Body of pancreas (tissue), 4 donors: ENCODE measurements at places on chromosomes 6 and 20.

- DNase-seq: no peak
- H3K27ac ChIP-seq: no peak overlapping the region
- H3K36me3 ChIP-seq: no peaks in the 10 kb centered on the region
- H3K4me3 ChIP-seq: no peak overlapping the region
- no peaks in the 10 kb centered on the region for H3K27me3 ChIP-seq
- H3K4me1 ChIP-seq: no peaks in the 10 kb centered on the region
Observed at GRCh38 chr20:8473459-8473858, 341.4 kb downstream of the PLCB1 start.

- H3K4me3 ChIP-seq: no peak overlapping the region
- no peaks in the 10 kb centered on the region for H3K27me3 ChIP-seq
- DNase-seq: no peak
- no peak overlapping the region for H3K27ac ChIP-seq
- H3K4me1 ChIP-seq: peaks cover 9% of the 10 kb centered on the region
Observed at GRCh38 chr20:62719250-62719935, 10.8 kb downstream of the NTSR1 start.

GRCh38 chr6:25138233-25138933 is 140.8 kb upstream of the CARMIL1 start:
- H3K36me3 ChIP-seq: no peaks in the 10 kb centered on the region
- no peaks in the 10 kb centered on the region for H3K4me1 ChIP-seq
- peak overlapping the region; percentile 57 for H3K27ac ChIP-seq
- peak overlapping the region; percentile 33 for H3K4me3 ChIP-seq
- no peak for DNase-seq
- no peaks in the 10 kb centered on the region for H3K27me3 ChIP-seq

GRCh38 chr6:43873806-43874714 is 104.0 kb downstream of the VEGFA start:
- H3K36me3 ChIP-seq: no peaks in the 10 kb centered on the region
- H3K4me3 ChIP-seq: no peak overlapping the region
- H3K27me3 ChIP-seq: no peaks in the 10 kb centered on the region
- H3K4me1 ChIP-seq: peaks cover 27% of the 10 kb centered on the region
- peak overlapping the region; percentile 37 for H3K27ac ChIP-seq
- DNase-seq: peak; percentile 81

- no peak overlapping the region for H3K27ac ChIP-seq
- no peaks in the 10 kb centered on the region for H3K36me3 ChIP-seq
- no peaks in the 10 kb centered on the region for H3K27me3 ChIP-seq
- DNase-seq: no peak
- no peak overlapping the region for H3K4me3 ChIP-seq
Observed at GRCh38 chr6:25103603-25104002, 167.8 kb upstream of the RIPOR2 start.

DNA sequence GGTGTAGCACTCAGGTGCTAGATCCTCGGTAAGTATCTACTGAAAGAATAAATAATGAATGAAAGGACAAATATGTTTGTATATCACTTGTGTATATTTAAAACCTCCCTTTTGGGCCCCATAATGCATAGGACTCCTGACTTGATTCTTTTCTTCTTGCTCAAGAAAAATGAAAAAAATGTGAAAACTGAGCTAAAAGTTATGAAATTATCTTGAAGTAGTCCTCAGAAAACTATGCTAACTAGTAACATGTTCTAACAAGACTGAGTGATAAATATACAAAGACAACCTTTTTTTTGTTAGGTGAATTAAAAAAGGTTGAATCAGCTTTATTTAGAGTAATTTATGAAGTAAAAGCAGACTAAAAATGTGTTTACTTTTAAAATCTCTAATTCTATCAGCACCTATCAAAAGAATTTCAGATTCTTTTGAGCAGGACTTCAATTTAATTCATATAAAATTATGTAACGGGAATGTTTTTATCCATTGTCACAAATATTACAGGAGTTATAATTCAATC is 247.8 kb upstream of the JAG1 start:
- H3K4me3 ChIP-seq: no peak overlapping the region
- DNase-seq: no peak
- H3K27ac ChIP-seq: no peak overlapping the region
- H3K4me1 ChIP-seq: peaks cover 7% of the 10 kb centered on the region
- no peaks in the 10 kb centered on the region for H3K36me3 ChIP-seq
- no peaks in the 10 kb centered on the region for H3K27me3 ChIP-seq

DNA sequence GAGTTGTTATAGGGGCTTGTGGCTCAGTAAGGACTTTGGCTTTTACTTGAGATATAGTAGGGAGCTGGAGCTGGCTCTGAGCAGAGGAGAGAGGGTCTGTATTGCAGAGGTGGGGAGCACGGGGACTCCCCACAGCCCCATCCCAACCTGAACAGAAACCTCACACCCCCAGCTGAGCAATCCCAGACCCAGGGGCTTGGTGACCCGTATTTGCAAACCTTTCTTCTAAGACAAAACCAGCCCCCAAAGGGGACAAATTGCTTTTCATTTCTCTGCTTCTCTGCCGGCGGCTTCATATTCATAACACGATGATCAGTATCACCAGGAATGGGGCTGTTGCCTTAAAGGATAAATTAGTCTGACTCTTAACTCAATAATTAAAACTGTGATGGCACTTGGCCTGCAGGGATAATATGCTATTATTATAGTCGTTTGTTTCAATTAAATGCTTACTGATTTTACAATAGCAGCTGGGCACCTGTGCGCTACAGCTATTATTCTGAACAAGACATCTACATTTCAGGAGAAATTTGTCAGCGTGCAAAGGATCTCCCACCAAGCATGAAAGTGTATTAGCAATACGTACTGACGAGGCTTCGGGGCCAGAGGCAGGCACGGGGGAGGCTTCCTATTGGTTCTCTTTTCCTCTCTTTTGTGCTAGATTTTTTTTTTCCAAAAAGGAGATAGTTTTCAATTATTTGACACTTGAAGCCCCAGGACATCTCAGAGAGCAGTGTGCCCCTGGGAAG is 118.1 kb downstream of the TOX2 start:
- no peaks in the 10 kb centered on the region for H3K4me1 ChIP-seq
- H3K27me3 ChIP-seq: no peaks in the 10 kb centered on the region
- H3K36me3 ChIP-seq: no peaks in the 10 kb centered on the region
- no peak overlapping the region for H3K4me3 ChIP-seq

DNA sequence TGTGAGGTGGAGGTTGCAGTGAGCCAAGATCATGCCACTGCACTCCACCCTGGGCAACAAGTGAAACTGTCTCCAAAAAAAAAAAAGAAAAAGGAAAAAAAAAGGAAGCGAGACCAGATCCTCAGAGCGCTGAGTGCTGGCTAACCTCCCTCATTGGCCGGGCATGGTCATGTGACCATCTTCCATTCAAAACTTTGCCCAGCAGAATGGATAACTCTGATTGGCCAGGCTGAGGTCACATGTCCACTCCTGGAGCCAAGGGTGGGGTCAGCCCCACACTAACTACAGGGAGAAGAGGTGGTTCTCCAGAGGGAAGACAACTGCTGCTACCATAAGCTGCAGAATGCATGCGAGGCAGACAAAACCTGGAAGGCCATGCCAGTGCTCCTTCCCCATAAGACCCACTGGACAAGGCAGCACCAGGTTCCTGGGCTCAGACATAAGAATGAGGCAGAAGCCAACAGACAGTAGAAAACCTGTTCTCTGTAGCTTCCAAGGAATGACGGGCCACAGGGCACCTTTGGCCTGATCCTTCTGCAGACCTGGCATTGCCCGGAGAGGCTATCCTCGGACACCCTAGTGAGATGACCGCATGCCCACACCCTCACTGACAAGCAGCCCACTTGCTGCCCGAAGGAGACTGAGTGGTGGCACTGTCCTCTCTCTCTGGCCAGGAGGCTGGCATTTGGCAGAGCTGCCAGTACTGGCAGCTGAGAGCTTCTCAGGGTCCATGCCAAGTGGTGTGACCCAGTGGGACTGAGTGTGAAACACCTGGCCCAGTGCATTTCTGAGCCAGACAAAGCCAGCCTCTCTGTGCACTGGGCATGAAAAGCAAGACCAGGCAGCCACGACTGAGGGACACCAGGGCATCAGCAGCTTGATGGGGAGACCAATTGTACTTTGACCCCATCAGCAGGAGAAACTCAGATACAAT is 311.9 kb upstream of the SULF2 start:
- no peaks in the 10 kb centered on the region for H3K36me3 ChIP-seq
- no peaks in the 10 kb centered on the region for H3K27me3 ChIP-seq
- H3K4me1 ChIP-seq: peaks cover 15% of the 10 kb centered on the region
- H3K27ac ChIP-seq: peak overlapping the region; percentile 58
- no peak overlapping the region for H3K4me3 ChIP-seq
- DNase-seq: peak; percentile 71

- H3K4me1 ChIP-seq: peaks cover 18% of the 10 kb centered on the region
- no peak for DNase-seq
- H3K4me3 ChIP-seq: no peak overlapping the region
- H3K27ac ChIP-seq: no peak overlapping the region
- H3K27me3 ChIP-seq: no peaks in the 10 kb centered on the region
Observed at GRCh38 chr20:20685635-20686034, 26.8 kb downstream of the RALGAPA2 start.

- H3K4me3 ChIP-seq: no peak overlapping the region
- no peaks in the 10 kb centered on the region for H3K27me3 ChIP-seq
- H3K36me3 ChIP-seq: no peaks in the 10 kb centered on the region
- DNase-seq: no peak
- no peaks in the 10 kb centered on the region for H3K4me1 ChIP-seq
- H3K27ac ChIP-seq: no peak overlapping the region
Observed at GRCh38 chr20:2833761-2834160, 6.7 kb downstream of the PCED1A start.

DNA sequence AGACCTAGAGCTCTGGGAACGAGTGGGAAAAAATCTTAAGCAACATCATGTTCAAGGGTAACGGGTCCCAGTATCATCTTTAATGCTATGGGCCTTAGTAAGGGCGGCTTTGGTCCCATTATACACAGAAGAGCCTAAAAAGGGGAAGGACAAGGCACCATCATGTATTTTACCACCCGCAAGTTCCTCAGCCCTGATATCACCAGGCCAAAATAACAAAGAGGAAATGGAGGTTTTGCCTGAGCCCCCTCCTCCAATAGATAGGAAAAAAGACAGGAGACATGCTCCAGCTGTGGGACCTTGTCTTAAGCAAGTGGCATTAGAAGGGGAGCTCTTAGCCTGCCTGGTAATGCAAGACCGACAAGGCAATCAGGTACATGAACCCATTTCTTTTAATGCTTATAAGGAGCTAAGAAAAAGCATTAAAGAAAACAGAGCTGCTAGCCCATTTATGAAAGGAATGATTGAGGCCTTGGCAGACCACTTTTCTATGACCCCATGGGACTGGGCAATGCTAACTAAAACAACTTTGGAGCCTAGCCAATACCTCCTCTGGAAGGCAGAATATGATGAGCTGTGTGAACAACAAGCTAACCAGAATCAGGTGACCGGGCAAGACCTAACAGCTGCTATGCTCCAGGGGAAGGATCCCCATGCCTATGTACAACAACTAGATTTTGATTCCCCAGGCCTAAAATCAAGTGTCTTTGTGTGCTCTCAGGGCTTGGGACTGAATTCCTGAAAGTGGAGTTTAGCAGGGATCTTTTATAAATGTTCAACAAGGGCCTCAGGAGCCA is 23.2 kb downstream of the HLA-DPA1 start:
- no peak overlapping the region for H3K27ac ChIP-seq
- H3K4me3 ChIP-seq: no peak overlapping the region
- no peaks in the 10 kb centered on the region for H3K27me3 ChIP-seq
- no peaks in the 10 kb centered on the region for H3K36me3 ChIP-seq

GRCh38 chr6:134378426-134378825 is 60.5 kb upstream of the SGK1 start:
- H3K27me3 ChIP-seq: no peaks in the 10 kb centered on the region
- no peak overlapping the region for H3K4me3 ChIP-seq
- H3K36me3 ChIP-seq: no peaks in the 10 kb centered on the region
- no peak overlapping the region for H3K27ac ChIP-seq
- peaks cover 28% of the 10 kb centered on the region for H3K4me1 ChIP-seq

- no peak overlapping the region for H3K27ac ChIP-seq
- no peak overlapping the region for H3K4me3 ChIP-seq
- no peaks in the 10 kb centered on the region for H3K27me3 ChIP-seq
- DNase-seq: no peak
Observed at GRCh38 chr6:138785079-138785478, 10.8 kb upstream of the ECT2L start.

GRCh38 chr6:119676230-119676629 is 326.7 kb upstream of the MAN1A1 start:
- no peak overlapping the region for H3K27ac ChIP-seq
- DNase-seq: no peak
- H3K36me3 ChIP-seq: no peaks in the 10 kb centered on the region
- H3K27me3 ChIP-seq: no peaks in the 10 kb centered on the region
- H3K4me1 ChIP-seq: no peaks in the 10 kb centered on the region

DNA sequence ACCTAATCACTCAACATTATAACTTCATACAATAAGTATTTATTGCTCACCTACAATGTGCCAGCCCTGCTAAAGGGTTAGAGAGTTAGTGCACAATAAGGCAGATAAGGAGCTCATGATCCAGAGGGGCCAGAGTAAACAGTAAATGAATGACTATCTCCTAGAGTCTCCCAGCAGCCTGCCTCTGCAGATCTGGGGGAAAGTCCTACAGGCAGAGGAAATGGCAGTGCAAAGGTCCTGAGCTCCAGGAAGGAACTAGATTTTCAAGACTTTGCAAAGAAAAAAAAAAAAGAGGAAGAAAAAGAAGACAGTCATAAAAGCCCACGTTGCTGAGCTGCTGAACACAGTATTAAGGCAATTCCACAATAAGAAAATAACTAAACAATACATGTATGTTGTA is 160.1 kb downstream of the SIM1 start:
- H3K4me3 ChIP-seq: no peak overlapping the region
- no peaks in the 10 kb centered on the region for H3K36me3 ChIP-seq
- DNase-seq: no peak
- no peaks in the 10 kb centered on the region for H3K27me3 ChIP-seq
- H3K27ac ChIP-seq: no peak overlapping the region

DNA sequence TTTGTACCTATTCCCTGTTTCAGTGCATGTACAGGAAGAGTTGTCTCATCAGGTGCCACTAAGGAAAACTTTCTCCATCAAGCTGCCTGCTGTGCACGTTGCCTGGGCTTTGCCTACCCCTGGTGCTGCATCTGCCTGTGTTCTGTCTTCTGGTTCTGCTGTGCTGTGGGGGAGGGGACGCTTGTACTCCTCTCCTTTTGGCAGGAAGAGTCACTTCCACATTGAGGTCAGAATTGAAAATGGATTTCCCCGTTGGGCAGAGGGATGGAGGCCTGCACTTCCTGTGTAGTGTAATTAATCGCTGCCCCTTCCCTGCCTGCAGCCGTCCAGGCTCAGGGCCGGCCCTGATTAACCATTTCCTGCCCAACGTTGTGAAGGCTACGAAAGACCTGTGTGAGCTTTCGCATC is 153.3 kb downstream of the SCML4 start:
- no peak overlapping the region for H3K27ac ChIP-seq
- H3K4me3 ChIP-seq: no peak overlapping the region
- peak; percentile 52 for DNase-seq
- no peaks in the 10 kb centered on the region for H3K27me3 ChIP-seq

DNA sequence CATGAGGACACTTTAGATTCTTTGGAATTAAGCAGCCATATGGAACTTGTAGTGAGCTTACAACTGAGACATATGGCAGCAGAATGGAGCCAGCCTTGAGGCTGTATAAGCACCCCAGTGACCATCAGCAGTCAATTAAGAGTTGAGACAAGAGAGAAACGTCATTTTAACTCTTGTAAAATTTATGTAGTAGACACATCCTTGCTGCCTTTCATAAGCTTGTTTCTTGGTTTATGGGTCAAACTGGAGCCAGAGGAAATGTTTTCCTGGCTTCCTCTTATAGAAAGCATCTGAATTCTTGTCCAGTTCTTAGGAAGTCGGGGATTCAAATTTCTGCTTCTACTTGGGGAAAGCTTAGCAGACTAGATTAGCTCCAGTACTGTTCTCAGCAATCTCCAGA is 745.1 kb upstream of the MARCKS start:
- no peak overlapping the region for H3K27ac ChIP-seq
- no peaks in the 10 kb centered on the region for H3K4me1 ChIP-seq
- no peaks in the 10 kb centered on the region for H3K36me3 ChIP-seq
- no peaks in the 10 kb centered on the region for H3K27me3 ChIP-seq
- H3K4me3 ChIP-seq: no peak overlapping the region
